Hippocampal formation (tissue), 2 donors: ENCODE measurements at places on chromosomes 3 and 15.

DNA sequence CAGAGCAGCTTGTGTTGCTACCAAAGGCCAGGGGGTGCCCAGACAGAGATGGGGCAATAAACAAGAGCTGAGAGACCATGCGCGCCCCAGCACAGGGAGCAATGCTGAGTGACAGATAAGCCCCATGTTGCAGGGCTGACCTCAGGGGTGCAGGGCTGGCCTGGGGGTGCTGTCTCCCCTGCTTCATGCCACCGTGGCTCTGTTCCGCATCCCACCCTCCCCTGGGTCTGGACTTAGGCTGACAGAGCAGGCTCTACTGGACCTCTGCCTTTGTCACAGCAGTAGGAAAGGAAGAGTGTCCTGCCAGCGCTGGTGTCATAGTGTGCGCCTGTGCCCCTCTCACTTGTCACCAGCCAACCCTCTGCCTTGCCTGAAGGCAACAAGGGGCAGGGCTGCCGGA lies 67.4 kb upstream of the IQSEC1 start:
- no peak for DNase-seq

GRCh38 chr3:66370179-66370578 lies 130.6 kb downstream of the LRIG1 start:
- DNase-seq: no peak

DNA sequence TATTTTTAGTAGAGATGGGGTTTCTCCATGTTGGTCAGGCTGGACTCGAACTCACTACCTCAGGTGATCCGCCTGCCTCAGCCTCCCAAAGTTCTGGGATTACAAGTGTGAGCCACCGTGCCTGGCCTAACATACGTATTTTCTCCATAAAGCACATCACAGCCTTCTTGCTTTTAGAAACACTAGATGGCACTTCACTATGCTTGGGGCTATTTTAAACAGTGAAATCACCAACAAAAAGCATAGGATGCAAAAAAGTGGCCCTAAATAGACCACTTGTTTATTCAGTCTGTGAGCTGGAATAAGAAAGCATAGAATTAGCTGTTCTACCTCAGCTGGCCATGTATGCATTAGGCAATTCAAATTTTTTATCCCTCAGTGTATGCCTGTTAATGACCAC lies 46.0 kb downstream of the PRICKLE2 start:
- DNase-seq: no peak

DNA sequence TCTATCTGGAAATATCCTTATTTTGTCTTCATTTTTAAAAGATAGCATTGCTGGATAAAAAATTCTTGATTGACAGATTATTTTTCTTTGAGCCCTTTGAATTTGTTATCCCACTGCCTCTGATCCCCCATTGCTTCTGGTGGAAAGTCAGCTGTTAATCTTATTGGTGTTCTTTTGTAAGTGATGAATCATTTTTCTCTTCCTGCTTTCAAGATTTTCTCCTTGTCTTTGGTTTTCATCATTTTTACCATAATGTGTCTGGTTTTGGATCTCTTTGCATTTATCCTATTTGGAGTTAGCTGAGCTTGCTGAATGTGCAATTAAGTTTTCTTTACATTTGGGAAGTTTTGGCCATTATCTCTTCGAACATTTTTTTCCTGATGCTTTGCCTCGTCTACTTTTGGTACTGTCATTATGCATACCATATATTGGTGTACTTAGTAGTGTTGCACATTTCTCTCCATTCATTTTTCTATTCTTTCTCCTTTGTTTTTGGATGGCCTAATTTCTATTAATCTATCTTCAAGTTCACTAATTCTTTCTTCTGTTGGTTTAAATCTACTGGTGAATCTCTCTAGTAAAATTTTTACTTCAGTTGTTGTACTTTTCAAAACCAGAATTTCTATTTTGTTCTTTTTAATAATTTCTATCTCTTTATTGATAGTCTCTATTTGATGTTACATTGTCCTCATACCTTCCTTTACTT lies 440.0 kb upstream of the PROK2 start:
- DNase-seq: no peak

DNA sequence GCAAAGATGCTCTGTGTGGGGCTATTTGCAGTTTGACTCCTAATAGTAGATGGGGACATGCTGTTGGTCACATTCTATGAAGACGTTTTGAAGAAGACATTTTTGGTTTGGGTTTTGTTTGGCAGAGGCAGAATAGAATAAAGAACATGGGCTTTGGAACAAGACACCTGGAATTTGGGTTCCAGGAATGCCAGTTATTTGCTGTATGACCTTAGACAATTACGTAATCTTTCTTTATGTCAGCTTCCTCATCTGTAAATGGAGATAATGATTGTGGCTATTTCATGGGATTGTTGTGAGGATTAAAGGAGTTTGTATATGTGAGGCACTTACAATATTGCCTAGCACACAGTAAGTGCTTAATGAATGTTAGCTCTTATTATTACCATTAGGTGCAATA lies 91.6 kb downstream of the MESD start:
- DNase-seq: no peak

DNA sequence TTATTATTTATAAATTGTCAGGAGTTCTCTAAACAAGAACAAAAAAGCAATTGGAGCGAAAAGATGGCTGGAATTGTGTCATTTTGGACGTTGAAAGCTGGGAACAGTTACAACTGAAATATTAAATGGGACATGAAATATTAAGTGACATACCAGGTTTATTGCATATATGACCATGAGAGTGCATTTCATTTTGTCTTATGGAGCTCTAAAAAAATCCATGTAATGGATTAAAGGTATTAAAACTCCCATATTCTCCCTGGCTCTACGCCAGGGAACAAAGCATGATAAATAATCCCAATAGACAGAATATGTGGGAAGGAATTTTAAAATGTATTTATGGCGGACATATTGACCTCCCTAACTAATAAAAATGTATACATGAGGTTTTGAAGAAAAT lies 17.7 kb downstream of the RARB start:
- no peak for DNase-seq

- no peak for DNase-seq
These were observed 29.0 kb downstream of the CCDC80 start for GRCh38 chr3:112611752-112612515.

DNA sequence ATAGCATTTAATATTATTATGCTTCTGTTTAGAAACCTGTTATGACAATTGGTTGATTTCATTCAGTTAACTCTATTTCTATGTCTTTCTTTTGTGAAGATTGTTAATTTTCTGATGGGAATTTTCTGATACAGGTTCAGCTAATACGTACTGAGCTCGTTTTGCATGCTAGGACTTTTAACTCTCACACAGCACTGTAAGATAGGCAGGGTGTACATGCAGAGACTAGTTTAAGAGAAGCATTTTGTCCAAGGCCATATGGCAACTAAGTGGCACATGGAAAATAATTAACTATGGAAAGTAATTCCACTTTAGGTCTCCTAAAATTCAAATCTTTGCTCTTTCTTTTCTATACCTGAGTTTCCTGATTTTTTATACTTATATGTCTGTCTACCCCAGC lies 81.9 kb downstream of the IL1RAP start:
- no peak for DNase-seq

DNA sequence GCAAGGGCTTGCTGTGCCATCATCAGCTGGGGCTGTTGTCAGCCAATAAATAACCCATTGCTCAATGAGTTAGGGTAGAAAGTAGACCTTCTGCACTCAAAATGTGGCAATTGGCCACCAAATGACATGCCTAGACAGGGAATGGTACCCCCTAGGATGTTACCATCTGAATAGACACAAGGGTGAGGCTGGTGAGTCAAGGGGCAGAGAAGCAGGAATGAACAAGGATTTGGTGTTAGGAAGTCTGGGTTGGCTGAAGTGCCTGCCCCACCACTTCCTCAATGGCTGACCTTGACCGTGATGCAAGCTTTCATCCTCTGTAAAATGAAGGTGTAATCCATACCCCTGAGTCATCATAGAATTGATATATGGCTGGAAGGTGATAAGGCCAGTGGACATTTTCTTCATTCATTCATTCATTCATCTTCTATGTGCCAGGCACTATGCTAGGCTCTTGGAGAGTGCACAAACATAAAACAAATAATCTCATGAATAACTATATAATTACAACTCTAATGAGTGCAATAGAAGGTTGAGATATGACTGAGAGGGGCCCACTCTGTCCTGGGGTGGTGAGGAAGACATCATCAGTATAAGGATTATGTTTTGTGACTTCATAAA lies 4.4 kb upstream of the CA12 start:
- no peak for DNase-seq
